Chondrocyte (in vitro differentiated cells): ENCODE measurements at places on chromosomes 7 and 10. TPM values are rescaled to one million over a fixed set of nuclear protein-coding genes. Genes with fewer than 3 reads are reported as not detected.
A peak's percentile ranks its signal among the peaks of the same experiment; 100 is the strongest.

PTER gene
- total RNA-seq: 3.9 to 11.7 TPM (median 10.4 TPM) in 3 replicates

PPP1R17 gene
- total RNA-seq: not detected in 3 replicates

RBM20 gene
- 1.4 to 3.8 TPM (median 3.6 TPM) in 3 replicates for total RNA-seq

MMP21 gene
- not detected in 3 replicates for total RNA-seq

CFAP69 gene
- 0.55 to 1.2 TPM in 2 of 3 replicates, not detected in the other for total RNA-seq

DNA sequence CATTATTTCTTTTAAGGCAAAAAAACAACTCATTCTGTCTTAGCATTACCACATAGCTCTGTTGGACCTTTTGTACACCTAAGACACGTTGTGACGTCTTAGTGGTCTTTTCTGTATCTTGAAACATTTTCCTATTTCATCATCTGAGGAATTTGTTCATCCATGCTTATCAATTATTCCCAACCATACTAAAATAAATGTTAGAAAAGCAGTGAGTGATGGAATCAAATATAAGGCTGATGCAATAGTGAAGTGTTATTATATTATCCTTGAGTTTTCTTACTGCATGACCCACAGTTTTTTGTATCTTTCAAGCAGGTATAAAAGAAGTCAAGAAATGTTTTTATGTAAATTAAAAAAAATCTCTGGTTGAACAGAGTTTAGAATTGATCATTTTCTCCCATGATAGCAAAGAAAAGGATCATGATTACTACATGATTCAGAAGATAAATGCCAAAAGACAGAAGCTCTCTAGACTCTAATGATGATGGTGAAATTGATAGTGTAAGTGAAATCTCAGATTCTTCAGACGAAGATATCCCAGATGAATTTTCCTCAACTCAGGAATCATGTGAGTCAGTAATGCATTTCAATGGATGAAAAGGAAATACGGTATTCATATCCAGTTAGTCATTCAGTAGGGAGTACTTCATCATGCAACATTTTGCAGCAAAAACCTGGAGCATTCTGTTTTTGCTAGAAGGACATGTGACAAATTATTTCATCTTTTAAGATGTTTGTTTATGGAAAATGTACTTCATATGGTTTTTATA lies 51.4 kb downstream of the CELF2 start:
- H3K4me3 ChIP-seq: no peak overlapping the region
- H3K27ac ChIP-seq: peak overlapping the region; percentile 19
- H3K27me3 ChIP-seq: no peaks in the 10 kb centered on the region
- H3K36me3 ChIP-seq: no peaks in the 10 kb centered on the region
- DNase-seq: no peak

DNA sequence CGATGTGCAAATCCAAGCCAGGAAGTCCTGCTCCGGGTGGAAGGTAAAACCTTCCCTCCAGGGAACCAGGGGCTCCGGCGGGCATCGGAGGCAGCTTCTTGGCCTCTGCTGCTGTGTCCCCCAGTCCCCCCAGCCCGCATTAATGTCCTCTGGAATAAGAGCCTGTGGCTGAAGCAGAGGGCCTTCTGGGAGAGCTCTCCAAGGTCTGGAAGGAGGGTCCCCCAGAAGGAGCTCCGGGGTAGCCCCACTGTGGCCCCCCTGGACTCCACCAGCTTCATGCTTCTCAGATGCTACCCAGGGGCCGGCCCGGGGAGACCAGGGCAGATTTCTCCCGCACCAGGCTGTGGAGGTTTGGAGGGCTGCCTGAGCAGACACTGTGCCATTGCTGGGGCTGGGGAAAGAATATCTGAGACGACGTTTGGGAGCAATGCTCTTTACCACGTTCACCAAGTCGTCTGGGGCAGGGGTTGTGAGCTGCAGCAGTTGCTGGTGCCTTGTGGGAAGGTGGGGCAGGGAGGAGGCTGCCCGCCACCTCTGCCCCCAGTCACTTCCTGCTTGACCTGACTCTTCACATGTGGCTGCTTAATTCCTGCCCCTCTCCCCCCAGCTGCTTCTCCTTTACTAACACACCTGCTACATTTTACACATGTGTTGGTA lies 8.3 kb downstream of the ZNF853 start:
- DNase-seq: no peak
- peaks cover 9% of the 10 kb centered on the region for H3K36me3 ChIP-seq

GRCh38 chr10:50929670-50930069 lies 44.2 kb upstream of the A1CF start:
- no peak overlapping the region for H3K4me3 ChIP-seq
- no peak for DNase-seq
- H3K36me3 ChIP-seq: no peaks in the 10 kb centered on the region
- H3K4me1 ChIP-seq: peaks cover 6% of the 10 kb centered on the region
- peaks cover 4% of the 10 kb centered on the region for H3K27me3 ChIP-seq

DNA sequence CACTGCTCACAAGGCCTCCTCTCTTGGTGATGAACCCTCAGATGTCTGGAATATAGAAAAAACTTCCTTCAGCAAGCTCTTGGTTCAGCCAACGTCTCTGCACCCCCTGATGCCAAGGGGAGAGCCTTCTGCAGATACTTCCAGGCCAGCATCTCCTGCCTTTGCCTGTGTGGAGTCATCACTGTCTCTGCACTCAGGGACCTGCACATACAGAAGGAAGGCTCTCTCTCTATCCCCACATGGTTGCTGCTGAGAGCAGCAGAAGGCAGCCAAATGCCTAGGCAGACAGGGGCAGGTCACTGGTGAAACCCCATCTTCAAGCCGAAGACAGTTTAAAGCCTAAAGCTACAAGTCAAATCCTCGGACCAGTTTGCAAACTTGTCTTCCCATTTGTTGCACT lies 137.6 kb downstream of the WDR11 start:
- no peaks in the 10 kb centered on the region for H3K4me1 ChIP-seq
- DNase-seq: no peak
- no peak overlapping the region for H3K27ac ChIP-seq
- H3K27me3 ChIP-seq: peaks cover 3% of the 10 kb centered on the region

DNA sequence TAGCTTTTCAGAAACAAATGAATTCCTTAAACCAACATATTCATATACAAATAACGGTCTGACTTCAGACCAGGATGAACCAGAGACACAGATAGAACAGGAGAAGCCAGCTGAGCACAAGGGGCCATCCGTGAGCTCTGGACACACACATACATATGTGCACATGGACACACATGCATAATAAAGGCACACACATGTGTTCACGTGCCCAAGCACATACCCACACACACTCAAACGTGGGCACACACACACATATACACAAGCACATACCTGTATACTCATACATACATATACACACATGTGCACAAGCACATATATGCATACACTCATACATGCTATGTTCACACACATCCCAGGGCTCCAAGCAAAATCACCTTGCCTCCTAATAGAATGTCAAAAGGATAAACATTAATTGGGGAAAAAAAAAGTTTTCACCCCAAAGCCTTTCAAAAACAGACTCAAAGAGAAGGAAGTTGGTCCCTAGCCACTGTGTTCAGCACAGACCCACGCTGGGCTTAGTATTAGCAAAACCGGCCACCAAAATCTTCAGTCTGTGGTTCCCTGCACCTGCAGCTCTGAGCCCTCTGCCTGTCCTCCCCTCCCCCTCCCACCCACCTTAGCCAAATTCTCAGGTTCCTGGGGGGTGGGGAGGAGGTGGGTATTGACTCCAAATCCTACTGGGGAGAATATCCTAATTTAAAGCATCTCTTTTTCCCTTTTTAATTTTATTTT lies 100.4 kb upstream of the MACROH2A2 start:
- no peak overlapping the region for H3K4me3 ChIP-seq
- DNase-seq: no peak

GRCh38 chr7:98288064-98288823 lies 6.8 kb downstream of the BRI3 start:
- H3K27ac ChIP-seq: peak overlapping the region; percentile 80
- peaks cover 52% of the 10 kb centered on the region for H3K4me1 ChIP-seq

GRCh38 chr10:88409236-88409635 lies 173.9 kb downstream of the RNLS start:
- no peak overlapping the region for H3K27ac ChIP-seq
- DNase-seq: no peak
- no peaks in the 10 kb centered on the region for H3K36me3 ChIP-seq
